Spinal cord (tissue), 10 donors: ENCODE measurements at places on chromosomes 1 and 21.

DNA sequence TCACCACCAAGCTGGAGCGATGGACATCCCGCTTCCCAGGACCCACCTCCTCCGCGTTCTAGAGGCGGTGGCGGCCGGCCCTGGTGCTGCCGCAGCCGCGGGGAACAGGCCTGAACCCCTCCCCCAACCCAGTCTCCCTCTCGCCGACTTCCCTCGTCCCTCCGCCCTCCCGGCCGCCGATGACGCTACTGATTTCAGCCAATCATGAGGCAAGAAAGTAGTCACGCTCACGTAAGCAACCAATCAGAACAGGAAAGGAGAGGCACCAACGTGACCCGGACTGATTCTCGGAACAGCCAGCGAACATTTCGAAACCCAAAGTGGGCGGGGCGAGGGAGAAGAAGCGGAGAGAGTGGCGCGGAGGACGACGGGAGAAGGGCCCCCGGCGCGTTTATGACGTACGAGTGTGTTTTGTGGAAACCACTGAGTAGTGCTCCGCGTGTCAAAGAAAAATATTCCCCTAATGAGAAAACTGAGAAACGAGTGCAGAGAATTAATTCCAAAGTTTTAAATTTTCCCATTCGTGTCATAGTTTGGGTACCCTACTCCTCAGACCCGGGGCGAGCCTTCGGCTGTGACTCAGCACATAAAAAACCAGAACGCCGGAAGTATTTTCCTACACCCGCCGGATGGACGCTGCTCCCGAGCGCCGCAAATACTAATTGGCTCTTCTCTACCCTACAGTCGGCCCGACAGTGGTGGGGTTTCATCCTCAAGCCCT is at the start of gene NRDC:
NRDC (minus strand) TSS at position 112 of the 721 bp plus-strand sequence. CDS start 112 bp downstream, outside the sequence.
- DNase-seq = peak; percentile 99

GRCh38 chr1:198699167-198700015 is 60.6 kb downstream of the PTPRC start:
- DNase-seq = peak; percentile 65

DNA sequence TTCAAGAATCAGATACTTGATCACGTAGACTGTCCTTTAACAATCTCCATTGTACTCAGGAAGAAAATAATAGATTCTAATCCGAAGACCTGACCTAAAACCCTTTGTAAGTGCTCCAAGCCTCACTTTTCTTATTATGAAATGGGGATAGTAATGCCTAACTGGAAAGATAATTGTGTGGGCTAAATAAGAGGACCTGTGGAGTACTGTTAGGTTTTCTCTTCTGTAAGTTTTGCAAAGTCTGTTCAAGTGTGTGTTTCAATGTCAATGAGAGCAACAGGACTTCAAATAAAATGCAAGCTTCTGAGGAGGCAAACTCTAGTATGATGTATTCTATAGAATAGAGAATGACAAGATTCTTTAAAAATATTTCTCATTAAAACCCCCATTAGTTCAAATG is 348.6 kb downstream of the USP25 start:
- DNase-seq = no peak

- no peak for DNase-seq
These were observed 202.9 kb downstream of the HHAT start for GRCh38 chr1:210531475-210532222.
